ENCODE measurements at places on chromosomes 12 and 14.

- DNase-seq, result no peak
Observed at GRCh38 chr12:62533755-62534107, 67.1 kb downstream of the MON2 start.

DNA sequence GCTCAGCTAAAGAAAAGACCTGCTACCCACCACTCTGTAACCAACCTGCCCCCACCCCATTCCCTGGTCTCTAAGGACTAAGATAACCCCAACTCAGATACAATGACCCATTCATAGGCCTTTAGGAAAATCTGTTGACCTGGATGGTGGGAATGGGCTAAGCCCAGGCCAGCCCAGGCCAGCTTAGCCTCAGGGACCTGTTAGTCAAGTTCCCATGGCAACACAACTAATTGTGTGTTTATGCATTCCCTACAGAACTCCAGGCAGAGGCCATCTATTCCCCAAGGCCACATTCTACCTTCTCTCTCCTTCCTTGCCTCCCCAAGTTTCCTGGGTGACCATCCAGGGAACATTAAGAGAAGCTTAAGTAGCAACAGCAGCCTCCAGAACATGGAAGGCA, 16.1 kb upstream of the KRT8 start:
- no peak for DNase-seq

DNA sequence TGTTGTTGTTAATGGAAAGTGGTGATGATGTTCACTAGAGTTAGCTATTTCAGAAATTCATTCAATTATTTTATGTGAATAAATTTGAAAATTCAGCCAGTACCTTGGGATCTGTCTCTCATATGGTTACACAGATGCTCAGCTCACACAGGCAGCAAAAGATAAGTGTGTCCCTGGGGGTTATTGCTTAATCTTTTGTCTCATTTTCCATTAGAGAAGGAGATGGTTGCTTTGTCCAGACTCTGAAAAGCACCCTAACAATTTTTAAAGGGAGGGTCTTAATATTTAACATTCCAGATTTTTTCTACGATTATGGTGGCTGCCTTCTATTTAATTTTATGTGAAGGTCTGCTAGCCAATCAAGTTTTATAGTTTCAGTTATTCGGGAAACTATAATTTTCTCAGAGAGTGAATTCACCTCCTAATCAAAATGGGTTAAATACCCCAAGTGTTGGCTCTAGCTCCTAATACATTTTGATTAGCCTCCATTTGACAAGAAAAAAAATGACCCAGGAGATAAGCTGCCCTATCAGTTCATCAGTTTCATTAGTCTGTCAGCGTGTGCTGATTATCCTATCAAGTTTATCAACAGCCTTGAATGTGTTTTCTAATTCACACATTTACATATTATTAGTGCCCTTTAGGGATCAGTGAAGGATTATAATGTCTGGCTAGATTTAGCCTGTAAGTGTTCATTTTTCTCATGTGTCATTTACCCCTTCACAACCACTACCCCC, 282.1 kb downstream of the TMTC2 start:
- DNase-seq, result no peak

DNA sequence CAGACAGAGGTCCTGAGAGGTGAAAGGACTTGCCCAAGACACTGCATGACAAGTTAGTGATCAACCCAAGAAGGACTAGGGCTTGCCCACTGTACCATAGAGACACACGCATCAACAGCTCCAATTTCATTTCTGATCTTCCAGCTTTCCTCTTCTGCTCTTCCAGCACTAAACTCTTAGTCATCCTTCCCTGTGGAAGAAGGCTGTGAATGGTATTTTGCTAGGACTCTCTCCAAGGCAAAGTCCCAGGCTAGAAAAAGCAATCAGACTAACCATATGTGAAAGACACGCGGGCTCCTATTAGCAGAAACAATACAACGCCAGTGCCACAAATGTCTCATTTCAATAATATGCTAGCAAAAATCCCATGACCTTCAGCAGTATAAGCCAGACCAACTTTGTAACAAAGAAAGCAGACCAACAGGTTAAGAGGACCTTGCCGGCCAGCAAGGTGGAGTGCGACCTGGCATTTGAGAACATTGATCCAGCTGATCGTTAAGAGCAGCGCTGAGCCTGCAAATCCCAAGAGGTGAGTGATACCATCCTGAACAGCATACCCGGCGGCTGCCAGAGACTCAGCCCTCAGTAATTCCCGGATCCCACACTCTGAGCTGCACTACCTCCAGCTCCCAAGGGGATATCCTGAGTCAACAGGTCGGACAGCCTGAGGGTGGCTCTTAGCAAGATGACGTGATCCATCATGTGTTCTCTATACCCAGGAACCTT, 132.5 kb downstream of the FOXN3 start:
- DNase-seq, result no peak

- DNase-seq, result no peak
Observed at GRCh38 chr12:52401926-52402325, 4.2 kb downstream of the KRT82 start.

DNA sequence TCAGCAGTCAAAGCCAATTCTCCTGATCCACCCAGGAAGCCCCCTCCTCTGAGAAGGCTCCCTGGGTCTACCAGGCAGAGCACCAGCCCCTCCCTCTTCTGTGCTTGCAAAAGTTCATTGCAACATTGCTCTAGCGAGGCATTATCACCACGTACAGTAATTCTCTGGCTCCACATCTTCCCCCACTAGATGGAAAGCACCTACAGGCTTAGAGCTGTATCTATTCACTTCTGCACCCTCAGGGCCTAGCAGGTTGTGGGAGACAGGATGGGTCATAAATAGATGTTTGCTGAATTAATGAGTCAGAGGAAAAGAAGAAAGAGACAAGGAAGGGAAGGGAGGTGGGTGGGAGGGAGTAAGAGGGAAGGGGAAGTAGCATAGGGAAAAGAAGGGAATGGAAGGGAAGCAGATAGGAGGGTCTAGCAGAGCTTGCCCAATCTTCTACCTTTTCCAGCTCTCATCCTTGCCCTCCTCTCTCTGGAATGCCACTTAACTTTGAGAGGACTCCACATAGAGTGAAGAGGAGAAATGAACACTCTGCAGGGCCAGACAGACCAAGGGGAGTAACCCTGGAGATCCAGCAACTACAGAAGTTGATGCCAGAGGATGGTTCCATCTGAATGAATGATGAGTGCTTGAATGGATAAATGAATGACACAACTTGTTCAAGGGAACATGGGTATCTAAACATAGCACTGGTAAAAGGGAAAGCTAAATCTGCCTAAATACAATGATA, 42.0 kb upstream of the NT5DC3 start:
- DNase-seq, result no peak

DNA sequence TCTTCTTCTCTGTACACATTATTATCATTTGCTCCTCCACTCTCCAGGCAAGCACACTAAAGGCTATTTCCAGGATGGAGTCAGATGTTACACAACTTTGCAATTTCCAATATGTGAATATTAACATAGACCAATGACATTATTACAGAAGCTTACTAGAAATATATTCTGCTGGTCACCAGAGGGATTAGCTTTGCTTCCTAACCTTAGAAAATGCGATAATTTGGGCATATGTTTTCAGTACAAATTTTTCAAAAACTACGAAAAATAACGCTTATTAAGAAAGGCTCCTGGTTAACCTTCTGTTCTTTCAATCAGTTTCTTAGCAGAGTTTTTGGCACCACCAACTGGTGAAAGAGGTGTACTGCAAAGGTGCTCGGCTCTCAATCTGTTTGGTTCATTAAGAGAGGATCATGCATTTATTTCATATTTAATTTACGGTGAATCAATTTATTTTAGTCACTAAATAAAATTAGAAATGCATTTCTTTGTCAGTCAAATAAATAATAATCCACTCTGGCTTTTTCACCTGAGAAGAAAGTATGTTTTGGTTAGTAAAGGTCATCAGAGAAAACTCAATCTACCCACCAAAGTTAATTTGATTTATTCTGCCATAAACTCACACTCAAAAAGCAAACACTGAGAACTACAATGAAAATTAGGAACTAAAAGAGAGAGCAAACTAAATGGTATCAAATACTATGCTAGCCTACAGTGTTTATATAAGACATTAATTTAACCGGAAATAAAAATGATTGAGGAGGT, 39.2 kb downstream of the EFCAB11 start:
- DNase-seq, result peak; percentile 53

- peak; percentile 35 for DNase-seq
Observed at GRCh38 chr12:92573104-92573503, 129.7 kb upstream of the PLEKHG7 start.

GRCh38 chr12:14883686-14884085, 2.0 kb downstream of the MGP start:
- DNase-seq, result no peak

- no peak for DNase-seq
Observed at GRCh38 chr14:66859063-66859671, 330.1 kb upstream of the GARIN2 start.

GRCh38 chr14:30681752-30682355, 59.7 kb downstream of the SCFD1 start:
- DNase-seq, result no peak

- DNase-seq, result no peak
Observed at GRCh38 chr12:105220150-105220928, 15.6 kb downstream of the APPL2 start.
